ENCODE measurements at places on chromosomes 6 and 20.

GRCh38 chr20:43939762-43940121 lies 25.1 kb downstream of the TOX2 start:
- DNase-seq = peak; percentile 92

GRCh38 chr6:64777941-64778785 lies 928.9 kb downstream of the EYS start:
- no peak for DNase-seq

- peak; percentile 97 for DNase-seq
These were observed 16.1 kb upstream of the CCN6 start for GRCh38 chr6:112037783-112038216.

DNA sequence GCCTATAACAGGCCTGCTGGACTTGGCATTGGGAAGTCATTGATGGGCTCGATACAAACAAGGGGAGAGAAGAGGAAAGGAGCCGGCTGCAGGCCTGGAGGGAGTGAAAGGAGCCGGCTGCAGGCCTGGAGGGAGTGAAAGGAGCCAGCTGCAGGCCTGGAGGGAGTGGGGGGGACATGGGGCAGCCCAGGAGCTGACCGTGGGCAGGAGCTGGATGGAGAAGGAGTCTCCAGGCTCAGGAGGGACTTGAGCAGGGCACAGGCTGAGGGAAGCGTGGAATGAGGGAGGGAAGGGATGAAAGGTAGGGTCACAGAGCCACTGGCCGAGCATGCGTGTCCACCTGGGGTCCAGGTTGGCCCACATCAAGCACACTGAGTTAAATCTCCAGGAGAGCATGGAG lies 32.0 kb downstream of the RPP40 start:
- no peak for DNase-seq

GRCh38 chr6:57173056-57173885 lies 1.1 kb downstream of the BAG2 start:
- DNase-seq = peak; percentile 67

GRCh38 chr6:46410334-46410953 lies 80.8 kb downstream of the RCAN2 start:
- DNase-seq = peak; percentile 42

- peak; percentile 92 for DNase-seq
These were observed 130.0 kb upstream of the KCNK16 start for GRCh38 chr6:39452306-39453145.

Measured in ELR (cell line).